ENCODE measurements at places on chromosomes 13 and 19.

GRCh38 chr13:82341116-82341515 is 1541.2 kb downstream of the SLITRK1 start:
- DNase-seq = no peak

DNA sequence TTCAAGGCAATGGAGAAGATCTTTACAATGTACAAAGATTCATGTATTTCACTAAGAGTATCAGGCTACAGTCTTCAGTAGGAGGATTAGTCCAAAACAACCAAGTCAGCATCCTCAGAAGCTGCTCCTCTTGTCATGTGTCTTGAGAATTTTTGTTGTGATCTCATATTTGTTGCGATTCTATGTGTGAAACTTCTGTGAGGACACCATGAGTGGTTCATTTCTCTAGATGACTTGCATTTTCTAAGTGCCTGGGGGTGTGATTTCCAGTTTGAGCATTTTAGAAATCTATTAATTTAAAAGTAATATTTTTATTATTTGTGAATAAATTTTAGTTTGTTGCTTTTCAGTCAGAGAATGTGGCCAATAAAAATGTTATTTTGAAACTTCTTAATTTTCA is 94.5 kb downstream of the RAP2A start:
- DNase-seq = no peak

GRCh38 chr19:30481823-30482222 is 109.6 kb downstream of the ZNF536 start:
- no peak for DNase-seq

DNA sequence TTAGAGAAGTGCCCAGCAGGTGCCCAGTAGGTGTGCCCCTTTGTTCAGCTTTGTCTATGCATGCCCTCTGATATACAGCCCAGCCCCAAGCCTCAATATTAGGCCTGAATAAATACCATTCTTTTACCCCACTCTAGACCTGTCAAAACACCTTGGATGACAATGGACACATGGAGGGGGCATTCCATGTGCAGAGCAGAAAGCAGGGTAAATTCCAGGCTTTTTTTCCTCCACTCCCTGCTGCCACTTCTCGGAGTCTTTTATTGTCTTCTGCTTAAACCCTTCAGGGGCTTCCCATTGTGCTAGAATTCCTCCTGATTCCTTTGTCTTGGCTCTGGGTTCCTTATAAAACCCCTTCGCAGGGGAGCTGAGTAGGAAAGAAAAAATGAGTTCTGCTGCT is 5.8 kb upstream of the FRY start:
- DNase-seq = no peak

DNA sequence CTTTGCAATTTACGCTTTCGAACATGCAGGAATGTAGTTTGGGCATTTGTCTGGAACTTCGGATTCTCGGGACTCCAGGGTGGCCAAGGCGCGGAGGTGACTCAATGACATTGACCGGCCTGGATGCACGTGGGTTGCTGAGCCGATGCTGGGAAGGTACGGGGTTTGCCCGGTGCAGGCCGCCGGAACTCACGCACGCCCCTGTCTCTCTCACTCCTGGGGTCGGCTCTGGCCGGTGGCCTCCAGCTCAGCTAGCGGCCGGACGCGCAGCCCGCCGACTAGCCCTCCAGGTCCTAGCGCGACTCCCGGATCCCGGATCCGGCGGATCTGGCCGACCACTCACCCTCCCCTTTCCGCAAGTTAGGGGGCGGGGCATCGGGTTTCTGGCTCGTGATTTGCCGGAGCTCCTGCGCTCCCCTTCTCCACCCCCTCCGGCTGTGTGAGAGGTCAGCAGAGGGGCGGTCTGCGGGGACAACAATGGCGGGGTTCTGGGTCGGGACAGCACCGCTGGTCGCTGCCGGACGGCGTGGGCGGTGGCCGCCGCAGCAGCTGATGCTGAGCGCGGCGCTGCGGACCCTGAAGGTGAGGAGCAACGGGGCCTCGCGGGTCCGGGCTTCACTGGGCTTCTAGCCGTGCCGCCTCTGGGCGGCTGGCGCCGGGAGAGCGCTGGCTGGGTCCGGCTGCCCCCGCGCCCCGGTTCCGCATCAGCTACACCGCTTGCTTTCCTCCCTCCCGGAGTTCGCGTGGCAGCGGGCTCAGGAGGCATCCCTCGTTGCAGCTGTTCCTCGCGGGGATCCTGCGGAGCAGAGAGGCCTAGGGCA is at the start of gene PCCA:
Gene PCCA, plus strand, starts transcription at position 450 of the 821 bp plus-strand sequence. Its CDS starts 28 bp downstream, at position 478.
- DNase-seq = peak; percentile 61

DNA sequence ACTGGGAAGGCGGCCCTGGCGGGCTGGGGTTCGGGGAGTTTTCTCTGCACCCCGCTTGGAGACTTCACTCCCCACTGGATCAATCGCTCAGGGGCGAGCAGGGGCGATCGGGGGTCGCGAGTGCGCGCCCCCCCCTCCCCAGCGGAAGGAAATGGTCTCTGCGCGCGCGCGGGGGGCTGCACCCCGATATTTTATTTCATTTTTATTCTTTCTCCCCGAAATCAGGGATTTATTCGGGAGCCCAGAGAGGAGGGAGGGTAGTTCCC is 421 bp downstream of the ARID3A start:
- DNase-seq = no peak

GRCh38 chr19:50178320-50178719 is 15.2 kb upstream of the IZUMO2 start:
- DNase-seq = no peak

DNA sequence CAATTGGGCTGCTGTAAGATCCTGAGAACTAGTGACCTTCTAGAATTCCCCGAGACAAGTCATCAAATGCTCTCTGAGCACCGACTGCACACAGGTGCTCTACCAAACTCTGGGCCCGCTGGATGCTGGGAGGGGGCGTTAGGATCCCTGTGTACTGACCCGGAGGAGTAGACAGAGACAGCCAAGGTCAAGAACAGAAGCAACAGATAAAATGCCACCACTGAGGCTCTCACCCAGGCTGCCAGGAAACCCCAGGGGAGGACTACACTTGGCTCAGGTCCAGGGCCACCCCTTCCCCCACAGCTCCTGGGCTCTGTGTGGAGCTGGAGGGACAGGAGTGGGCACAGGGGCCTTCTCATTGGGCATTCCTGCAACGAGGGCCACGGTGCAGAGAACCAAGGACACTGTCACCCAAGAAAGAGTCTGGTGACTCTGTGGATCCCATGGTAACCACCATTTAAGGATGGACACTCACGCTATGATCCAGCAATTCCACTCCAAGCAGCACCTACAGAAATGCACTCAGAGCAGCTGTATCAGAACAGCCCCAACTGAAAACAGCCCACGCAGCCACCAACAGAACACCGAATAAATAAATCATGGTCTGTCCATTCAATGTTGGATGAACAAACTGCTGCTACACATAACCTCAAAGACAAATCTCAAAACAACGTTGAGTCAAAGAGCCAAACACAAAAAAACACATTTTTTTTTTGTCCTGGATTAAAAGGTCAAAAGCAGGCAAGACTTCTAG is 16.8 kb upstream of the SLC35E1 start:
- no peak for DNase-seq

- DNase-seq = no peak
Observed at GRCh38 chr13:95698047-95698749, 21.3 kb downstream of the DNAJC3 start.

DNA sequence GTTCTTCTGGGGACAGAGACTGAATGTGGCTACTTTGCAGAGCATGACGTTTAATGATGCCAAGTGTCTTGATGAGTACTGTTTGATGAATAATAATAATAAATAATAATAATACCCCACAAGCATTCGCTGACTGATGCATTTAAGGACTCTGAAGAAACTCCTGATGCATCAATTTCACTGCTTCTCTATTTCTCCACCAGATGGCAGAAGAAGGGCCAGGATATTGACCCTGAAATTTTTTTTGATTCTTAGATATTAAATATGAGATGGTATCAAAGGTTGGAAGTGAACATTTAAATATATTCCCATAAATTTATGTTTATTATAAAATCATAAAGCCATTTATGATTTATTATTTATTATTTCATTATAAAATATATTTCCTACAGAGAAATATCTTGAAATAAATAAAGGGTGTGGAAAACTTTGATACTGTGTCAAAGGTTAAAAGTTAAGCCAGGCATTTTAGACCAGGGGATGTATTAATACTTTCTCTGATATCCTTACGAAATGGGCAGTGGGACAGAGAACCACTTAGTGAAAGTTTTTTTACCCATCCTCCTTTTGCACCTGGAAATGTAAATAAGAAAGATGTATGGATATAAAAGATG is 170.9 kb downstream of the LACC1 start:
- no peak for DNase-seq

DNA sequence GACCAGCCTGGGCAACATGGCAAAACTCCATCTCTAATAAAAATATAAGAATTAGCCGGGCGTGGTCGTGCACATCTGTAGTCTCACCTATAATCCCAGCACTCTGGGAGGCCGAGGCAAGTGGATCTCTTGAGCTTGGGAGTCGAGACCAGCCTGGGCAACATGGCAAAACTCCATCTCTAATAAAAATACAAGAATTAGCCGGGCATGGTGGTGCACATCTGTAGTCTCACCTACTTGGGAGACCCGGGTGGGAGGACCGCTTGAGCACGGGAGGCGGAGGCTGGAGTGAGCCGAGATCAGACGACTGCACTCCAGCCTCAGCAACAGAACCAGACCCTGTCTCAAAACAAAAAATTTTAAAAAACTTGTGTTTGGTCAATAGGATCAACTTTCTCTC is 7.7 kb downstream of the SLC25A30 start:
- no peak for DNase-seq

- DNase-seq = no peak
Observed at GRCh38 chr13:103931331-103931845, 865.2 kb upstream of the SLC10A2 start.

Data from non-pigmented ciliary epithelial cell (primary cell).